D721Med (cell line): ENCODE measurements at places on chromosomes 11 and 22.

- DNase-seq, result no peak
Measured at GRCh38 chr11:15213471-15214231, 98.9 kb downstream of the INSC start.

DNA sequence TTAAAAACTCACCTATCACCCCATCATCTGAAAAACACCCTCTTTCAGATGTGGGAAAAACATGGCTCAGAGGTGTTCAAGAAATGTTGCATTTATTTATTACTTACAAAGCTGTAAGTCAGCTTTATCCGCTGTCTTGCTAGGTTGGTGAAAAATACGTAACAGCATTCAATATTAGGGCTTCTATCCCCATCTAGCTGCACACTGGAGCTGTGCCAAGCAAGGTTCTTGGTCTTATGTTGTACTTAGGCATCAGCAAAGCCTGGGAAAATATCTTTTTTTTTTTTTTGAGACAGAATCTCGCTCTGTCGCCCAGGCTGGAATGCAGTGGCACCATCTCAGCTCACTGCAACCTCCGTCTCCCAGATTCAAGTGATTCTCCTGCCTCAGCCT lies 7.5 kb downstream of the SERPING1 start:
- DNase-seq, result no peak

- peak; percentile 51 for DNase-seq
Measured at GRCh38 chr22:17368554-17369438, 464 bp upstream of the CECR2 start.

DNA sequence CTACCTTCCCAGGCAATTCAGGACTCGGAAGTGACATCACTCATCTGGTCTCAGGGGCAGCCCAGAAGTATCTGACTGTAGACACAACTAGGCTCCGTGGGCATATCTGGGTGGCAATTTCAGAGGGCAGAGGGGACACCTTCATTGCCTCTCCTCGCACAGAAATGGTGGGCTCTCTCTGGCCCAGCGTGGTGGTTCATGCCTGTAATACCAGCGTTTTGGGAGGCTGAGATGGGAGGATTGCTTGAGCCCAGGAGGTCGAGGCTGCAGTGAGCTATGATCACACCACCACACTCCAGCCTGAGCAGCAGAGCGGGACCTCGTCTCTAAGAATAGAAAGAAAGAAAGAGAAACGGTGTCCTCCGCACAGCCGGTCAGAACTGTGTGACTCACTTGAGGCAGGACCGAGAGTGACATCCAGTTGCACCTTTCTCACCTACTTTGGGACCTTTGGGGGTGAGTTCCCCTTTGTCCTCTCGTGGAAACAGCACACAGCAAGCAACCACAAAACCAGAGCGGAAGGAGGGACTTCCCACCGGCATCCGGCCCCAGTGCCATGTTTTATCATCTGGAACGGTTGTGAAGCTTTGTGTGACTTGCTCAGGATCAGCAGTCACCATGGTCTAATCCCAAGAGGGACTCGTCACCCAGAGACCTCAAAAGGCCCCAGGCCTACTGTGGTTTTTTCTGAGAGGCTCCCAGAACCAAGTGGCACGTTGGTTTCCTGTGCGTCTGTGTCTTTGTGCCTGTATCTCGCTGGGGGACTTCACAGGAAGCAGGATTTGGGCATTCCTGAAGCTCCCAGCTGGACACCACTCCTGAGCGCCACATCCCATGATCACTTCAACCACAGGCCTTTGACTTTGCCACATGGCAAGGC lies 38.4 kb upstream of the EMID1 start:
- DNase-seq, result no peak

GRCh38 chr11:24502425-24502824 lies 5.6 kb downstream of the LUZP2 start:
- DNase-seq, result no peak

DNA sequence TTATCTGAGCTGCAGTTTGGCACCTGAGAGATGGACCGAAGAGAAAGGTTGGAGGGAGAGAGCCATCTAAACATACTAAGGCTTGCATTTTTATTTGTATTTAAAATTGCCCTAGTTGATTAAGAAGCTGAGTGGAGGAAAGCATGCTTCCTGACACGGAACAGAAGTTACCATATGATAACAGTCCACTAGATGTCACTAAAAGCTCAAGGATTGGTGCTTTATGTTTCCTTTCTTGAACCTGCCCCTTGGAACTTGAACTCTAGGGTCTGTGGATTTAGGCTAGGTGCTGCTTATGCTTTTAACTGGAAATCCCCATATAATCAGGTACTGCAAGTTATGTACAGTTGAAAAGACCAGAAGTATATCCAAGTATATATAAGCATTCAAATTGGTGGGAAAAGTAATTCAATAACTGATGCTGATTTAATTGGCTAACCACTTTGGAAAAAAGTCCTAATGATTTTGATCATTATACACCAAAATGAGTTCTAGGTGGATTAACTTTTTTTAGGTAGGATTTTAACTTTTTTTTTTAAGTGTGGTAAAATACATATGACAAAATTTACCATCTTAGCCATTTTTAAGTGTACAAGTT lies 9.5 kb downstream of the RBMXL2 start:
- DNase-seq, result no peak

- DNase-seq, result no peak
Measured at GRCh38 chr11:10727146-10727851, 23.7 kb upstream of the CTR9 start.

DNA sequence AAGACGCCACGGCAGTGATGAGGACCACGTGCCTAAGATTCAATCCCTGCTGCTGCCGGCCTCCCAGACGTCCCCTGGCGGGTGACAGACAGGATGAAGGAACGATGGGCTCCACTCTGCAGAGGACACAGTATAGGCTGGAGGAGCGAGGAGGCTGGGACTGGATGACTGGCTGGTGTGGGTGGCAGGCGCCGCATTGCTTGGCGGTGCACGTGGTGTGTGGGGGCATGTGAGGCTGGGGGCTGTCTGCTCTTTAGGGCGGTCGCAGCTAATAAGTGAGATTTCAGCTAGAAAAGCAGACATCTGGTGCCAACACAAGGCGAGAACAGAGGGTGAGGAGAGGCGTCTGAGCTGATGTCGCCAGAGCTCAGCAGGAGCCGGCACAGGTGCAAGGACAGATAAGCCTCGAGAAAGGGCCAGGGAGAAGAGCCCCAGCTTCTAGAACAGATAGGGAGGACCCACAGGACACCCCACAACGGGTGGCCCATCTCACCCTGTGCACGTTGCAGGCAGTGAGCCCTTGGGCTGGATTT lies 33.2 kb downstream of the TSPAN4 start:
- no peak for DNase-seq

DNA sequence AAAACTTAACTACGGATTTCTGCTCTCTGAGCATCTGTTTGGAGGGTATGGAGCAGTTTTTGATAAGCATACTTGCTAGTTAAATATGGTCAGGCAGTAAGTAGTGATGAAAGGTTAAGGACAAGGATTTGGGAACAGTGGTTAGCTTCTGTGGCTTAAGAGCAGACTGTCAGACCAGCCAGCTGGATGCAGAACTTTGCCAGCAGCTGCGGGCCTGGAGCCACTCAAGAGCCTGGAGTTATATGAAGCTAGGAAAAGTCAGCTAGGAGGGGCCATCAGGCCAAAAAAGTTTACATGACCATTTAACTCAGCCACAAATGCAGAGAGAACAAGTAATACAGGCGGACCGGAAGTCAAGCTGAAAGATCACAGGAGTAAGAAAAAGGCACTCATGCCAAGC lies 1817.7 kb downstream of the LRRC4C start:
- DNase-seq, result no peak

GRCh38 chr22:27842201-27842600 lies 40.6 kb upstream of the MN1 start:
- DNase-seq, result no peak

- DNase-seq, result no peak
Measured at GRCh38 chr11:58004664-58005063, 19.0 kb upstream of the OR9Q1 start.
